ENCODE measurements at places on chromosomes 6 and 20.

GRCh38 chr20:2236256-2236655 lies 59.5 kb upstream of the TGM3 start:
- DNase-seq: no peak

GRCh38 chr6:52457096-52457495 lies 37.0 kb downstream of the EFHC1 start:
- no peak for DNase-seq

DNA sequence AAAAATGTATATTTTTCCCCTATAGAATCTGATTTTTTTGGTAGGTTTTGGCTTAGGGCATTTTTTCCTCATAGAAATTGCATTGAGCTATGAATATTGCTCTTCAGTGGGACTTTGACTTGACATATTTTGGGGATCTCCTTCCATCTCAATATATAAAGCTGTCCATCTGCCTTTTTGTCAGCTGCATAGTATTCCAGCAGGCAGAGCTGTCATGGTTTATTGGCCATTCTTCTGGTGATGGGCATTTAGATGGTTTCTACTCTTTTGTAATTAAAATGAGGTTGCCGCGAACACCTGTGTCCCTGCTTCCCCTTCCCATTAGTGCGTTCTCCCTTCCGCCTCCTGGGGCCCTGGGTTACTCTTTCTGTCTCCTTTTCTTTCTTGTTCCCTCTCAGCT lies 80.0 kb upstream of the NNAT start:
- no peak for DNase-seq

DNA sequence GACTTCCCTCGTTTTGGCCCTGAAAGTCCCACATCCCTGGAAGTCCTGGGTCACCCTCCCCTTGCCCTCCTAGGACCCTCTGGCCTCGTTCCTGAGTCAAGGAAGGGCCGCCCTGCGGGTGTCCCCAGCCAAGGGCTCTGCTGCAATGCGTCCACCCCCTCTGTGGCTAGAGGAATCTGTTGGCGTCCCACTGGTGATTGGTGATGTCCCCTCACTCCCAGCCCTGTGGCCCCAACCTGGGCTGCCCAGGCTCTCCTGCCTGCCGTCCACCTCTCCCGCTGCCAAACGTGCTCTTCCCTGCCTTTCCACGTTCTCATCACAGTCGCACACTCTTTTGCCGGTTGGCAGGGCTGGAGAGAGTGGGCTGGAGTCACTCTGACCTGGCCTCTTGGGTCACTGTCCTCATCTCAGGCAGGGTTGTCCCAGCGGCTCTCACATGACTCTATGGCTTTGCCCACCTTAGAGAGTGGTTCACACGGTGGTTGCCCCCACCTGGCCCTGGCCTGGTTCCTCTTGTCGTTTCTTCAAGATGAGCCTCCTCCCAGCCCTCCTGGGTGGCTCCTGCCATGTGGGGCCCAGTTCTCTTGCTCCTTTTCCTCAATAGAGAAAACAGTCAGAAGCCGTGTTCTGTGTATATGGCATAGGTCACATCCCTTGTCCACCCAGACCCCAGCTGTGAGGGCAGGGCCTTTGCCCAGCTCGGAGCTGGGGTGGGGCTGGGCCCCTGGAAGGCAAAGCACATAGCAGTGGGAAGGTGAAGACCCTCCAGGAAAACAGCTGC lies 100.9 kb downstream of the TMEM242 start:
- DNase-seq: no peak

GRCh38 chr6:6826095-6826901 lies 237.8 kb downstream of the LY86 start:
- DNase-seq: no peak

Data from NCI-H1048 (cell line).